ENCODE measurements at places on chromosomes 11 and 22.

DNA sequence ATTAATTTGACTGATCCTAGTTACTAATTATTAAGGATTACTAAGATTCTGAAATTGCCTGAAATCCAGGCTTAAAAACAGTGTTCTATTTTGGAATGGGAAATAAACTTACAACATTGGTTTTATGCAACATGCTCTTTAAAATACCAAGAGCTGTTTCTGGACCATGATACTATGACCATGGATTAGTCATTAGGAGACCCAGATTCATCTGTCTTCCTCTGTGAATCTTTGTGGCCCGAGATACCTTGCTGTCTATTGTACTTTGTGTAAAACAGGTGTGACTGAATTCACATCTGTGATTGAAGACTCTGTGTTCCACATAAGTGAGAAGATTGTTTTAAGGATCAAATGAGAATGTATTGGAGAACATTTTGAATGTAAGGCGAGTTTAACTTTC, 98.8 kb downstream of the HSD17B12 start:
- DNase-seq: no peak

GRCh38 chr11:20248871-20249270, 88.6 kb upstream of the DBX1 start:
- no peak for DNase-seq

- no peak for DNase-seq
These were observed at the start of gene CD3D for GRCh38 chr11:118342503-118343161. Gene CD3D (minus strand): TSS chr11:118342705. CDS start chr11:118342607, 98 bp downstream.

GRCh38 chr22:36258701-36259614, 6.0 kb downstream of the APOL1 start:
- no peak for DNase-seq

GRCh38 chr11:70358753-70359152, 39.6 kb upstream of the CTTN start:
- DNase-seq: no peak

GRCh38 chr22:48895831-48896765, 931.6 kb downstream of the BRD1 start:
- DNase-seq: no peak

GRCh38 chr11:88174709-88175568, at the start of gene RAB38:
Gene RAB38 (minus strand): TSS chr11:88175443. CDS start chr11:88175384, 59 bp downstream.
- peak; percentile 58 for DNase-seq

GRCh38 chr22:35231585-35232084, 25.7 kb upstream of the HMGXB4 start:
- DNase-seq: peak; percentile 62

DNA sequence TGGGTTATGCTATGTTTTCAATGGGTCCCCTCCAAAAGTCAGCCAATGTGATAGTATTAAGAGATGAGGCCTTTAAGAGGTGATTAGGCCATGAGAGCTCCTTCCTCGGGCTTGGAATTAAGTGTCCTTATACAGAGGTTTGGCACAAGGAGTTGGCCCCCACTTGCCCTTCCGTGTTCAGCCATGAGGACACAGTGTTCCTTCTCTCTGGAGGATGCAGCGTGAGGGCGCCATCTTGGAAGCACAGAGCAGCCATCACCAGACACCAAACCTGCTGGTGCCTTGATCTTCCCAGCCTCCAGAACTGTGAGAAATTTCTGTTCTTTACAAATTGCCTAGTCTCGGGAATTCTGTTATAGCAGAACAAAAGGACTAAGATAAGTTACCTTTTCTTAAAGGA, 26.9 kb downstream of the POU2AF3 start:
- DNase-seq: no peak

DNA sequence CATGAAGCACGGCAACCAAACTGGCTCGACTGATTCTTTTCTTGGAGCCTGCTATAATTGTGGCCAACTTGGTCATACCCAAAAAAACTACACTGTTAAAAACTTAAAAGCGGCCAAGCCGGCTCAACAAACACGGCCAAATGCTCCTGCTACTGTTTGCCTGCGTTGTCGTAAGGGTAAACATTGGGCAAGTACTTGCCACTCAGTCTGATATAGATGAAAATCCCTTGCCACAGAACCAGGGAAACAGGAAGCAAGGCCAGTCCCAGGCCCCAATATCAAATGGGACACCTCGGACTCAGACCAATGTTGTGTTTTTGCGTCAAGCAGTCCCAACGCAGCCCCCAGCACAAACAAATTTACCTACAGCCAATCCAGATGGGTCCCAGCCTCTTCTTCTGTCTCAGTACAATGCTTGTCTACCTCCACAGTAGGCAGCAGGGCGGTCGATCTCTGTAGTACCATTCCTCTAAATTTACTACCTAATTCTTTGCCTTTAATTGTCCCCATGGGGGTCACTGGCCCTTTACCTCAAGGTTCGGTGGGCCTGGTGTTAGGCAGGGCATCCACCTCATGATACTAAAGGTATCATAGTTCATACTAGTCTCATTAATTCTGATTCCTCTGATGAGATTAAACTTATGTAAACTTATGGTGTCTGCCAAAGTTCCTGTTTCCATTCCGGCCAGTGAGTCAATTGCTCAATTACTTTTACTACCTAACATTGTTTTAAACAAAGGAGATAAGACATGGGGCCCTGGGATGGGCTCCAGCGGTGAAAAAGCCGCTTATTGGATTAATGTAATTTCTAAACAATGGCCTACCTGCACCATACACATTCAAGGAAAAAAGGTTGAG, 3.7 kb upstream of the COMT start:
- no peak for DNase-seq

- DNase-seq: no peak
These were observed 23.9 kb upstream of the NNMT start for GRCh38 chr11:114272311-114272710.

DNA sequence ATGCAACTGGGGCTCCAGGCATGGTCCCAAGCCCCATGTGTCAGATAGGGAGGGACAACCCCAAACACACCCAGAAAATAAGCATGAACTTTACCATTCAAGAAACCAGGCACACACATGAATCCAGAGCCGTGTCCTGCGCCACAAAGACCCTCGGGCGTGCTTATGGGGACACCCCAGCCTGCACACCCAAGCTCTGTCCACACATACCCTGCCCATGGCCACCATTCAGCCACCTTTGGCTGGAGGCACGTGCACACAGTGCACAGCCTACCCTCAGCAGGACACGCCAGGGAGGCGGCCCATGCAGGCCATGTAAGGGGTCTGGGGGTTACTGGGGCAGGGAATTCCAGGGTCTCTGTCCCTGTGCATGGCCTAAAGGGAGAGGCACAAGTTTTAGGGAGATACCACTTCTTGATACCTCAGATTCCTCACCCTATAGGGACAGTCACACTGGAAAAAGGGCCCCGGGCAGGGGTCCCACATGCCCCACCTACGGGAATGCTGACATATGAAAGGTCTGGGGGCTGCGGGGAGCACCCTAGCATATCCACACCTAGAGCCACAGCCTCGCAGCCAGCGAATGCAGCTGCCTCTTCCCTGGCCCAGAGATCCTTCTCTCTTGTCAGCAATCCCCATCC, 20.6 kb downstream of the PACSIN2 start:
- no peak for DNase-seq

- DNase-seq: no peak
These were observed 3.0 kb downstream of the LYVE1 start for GRCh38 chr11:10565493-10565892.

DNA sequence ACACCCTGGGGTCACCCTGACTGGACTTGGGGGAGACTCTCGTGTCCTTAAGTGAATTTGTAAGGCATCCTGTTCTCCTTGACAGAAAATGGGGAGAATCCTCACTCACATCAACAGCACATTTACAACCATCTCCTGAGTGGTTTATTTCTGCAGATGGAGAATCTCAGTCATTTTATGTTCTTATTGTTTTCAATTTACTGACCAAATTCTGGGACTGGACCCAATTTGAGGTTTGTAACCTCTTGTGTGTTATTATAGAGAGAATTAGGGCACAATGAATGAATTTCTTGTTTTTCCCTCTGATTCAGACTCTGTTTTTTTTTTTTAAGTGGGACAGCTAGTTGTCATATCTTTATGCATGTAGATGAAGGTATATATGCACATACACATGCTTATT, 104.9 kb downstream of the ADAMTS15 start:
- no peak for DNase-seq

GRCh38 chr11:24108609-24109008, 388.2 kb upstream of the LUZP2 start:
- DNase-seq: no peak

- no peak for DNase-seq
These were observed 22.8 kb downstream of the MYH9 start for GRCh38 chr22:36365020-36365411.

- DNase-seq: peak; percentile 42
These were observed at the start of gene GRK3 for GRCh38 chr22:25564320-25564978. Gene GRK3 (plus strand): TSS chr22:25564675. CDS start chr22:25565041, 366 bp downstream.

DNA sequence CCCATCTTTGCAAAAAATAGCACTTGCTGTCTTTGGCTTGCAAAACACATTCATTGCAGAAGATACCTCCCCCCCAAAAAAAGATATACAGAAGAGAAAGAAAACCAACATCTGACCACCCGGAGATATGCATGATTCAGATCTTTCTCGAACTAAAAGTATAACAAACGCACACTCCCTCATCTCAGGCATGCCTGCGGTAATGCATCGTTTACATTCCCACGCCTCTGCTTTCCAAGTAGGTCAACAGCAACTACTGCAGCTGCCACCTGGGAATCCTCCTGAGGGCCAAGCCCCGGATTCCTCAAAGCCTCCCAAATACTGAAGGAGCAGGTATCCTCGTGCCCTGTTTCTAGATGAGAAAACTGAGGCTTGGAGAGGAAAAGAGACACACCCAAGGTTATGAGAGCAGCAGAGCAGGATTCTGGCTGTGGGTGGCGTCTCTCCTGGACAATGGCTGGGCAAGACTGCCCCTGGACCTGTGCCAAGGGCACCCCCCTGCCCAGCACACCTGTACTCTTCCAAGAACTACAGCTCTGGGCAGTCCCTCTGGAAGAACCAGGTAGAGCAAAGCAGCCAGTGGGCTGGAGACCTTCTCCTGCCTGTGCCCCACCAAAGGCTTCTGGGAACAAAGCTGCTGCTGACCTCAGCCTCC, 38.1 kb downstream of the NUP50 start:
- DNase-seq: no peak
